ENCODE measurements at places on chromosomes 16 and 17.

- DNase-seq: no peak
These were observed 618 bp downstream of the CCDC78 start for GRCh38 chr16:725463-726187.

DNA sequence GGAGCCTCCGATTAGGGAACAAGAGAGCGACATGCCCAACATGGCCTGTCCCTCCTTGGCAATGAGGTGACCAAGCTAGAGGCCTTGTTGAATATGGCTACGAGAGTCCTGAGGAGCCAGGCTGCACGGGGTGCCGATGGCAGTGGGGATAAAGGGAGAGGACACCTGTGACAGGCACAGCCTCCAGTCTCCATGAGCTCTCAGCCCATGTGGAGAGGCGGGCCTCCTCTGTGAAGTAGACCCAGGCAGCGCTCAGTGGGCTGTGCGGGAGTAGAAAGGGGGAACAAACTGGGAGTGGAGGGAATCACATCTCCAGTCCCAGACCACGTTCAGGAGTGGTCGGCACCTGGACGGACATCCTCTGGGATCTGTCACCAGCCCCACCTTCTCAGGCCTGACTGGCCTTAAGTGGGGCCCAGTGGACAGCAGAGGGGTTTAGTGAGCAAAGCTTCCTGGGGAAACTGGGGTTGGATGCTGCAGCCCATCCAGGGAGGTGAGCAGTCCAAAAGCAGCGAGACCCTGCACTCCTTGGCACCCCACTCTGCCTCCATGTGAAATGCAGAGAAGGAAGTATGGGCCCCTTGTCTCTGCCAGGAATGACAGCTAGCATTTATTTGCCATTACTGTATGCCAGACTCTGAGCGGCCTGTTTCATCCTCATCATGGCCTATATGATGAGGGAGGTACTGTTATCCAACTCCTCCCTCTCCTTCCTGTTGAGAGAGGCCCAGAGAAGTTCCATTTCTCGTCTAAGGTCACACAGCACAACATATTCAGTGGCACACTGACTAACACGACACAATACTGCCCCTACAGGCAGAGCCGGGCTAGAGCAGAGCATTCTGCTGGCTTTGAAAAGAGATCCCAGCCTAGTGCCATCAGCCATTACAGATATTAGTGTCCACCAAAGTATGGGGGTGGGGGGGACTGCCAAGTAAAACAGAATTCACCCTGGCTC is 4.5 kb upstream of the TMEM92 start:
- peak; percentile 66 for DNase-seq

GRCh38 chr16:73233846-73234424 is 186.0 kb upstream of the ZFHX3 start:
- DNase-seq: no peak

DNA sequence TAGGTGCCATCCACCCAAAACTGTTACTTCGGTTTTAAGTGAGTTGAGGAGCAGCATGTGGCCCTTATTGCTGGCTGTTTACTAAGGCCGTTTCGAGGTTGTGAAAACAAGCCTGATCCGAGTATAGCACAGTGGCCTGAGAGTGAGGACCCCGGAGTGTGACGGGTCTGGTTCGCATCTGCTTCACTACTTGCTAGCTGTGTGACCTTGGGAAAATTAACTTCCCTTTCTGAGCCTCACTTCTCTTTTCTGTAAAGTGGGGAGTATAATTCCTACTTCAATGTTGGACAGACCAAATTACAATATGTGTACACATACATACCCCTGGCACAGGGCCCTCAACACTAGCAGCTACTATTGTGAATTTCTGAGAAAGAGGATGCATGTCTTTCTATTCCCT is 11.7 kb upstream of the HEATR6 start:
- DNase-seq: no peak

DNA sequence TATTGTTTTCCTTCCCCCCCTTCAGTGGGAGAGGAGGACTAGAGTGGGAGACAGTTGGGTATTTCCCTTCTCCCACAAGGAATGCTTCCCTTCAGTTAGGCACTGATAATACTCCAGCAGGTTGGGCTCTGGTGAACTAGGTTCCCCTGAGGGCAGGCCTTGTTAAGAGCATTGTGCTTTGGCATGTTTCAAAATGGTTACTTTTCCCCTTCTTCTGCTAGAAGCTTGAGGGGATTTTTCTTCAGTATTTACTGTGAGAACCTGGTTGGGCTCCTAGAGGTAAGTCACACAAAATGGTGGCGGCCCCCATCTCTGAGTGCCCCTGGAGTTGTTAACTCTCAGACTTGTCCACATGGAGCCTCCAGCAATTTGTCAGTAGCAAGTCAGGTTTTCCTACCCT is 156.2 kb downstream of the CYB561 start:
- no peak for DNase-seq

GRCh38 chr17:82011617-82012187 is 11.0 kb downstream of the CENPX start:
- DNase-seq: no peak

- no peak for DNase-seq
These were observed 5.0 kb upstream of the HSD17B1 start for GRCh38 chr17:42547698-42548069.

- no peak for DNase-seq
These were observed 64.3 kb downstream of the PRMT7 start for GRCh38 chr16:68374961-68375660.

- no peak for DNase-seq
These were observed 1.3 kb downstream of the C17orf58 start for GRCh38 chr17:67994817-67995569.

DNA sequence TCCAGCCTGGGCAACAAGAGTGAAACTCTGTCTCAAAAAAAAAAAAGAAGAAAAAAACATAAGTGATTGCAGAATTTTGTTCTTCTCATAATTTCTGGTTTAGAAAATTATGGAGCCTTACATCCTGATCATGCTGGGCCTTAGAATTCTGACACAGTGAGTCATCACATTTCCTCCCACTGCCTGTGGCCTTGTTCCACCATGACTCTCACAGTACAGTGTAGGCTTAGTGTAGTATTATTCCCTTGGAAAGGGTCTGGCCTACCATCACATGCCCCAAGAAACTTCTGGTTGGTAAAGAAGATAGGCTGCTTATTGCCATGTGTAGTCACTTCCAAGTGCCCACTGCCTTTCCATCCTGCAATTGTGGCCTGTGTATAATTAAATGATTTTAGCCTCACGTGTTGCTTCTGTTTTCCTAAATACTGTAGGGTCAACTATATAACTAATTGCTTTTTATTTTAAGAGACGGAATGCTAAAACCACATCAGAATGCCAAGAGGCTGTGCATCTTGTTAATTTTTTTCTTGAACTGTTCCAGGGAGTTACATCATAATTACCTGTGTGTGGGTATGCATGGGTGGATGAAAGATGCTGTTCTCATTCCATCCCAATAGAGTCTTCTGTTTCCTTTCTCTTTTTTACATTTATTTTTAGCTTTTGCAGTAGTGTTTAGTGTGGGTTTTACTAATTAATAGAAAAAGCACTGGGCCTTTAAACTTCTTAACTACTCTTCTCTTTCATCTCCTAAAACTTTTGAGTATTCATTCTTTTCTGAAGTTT is 25.9 kb downstream of the OGFOD1 start:
- DNase-seq: peak; percentile 11

- DNase-seq: no peak
These were observed 45.8 kb downstream of the USP22 start for GRCh38 chr17:20996724-20997615.

- no peak for DNase-seq
These were observed 4.2 kb downstream of the EIF1 start for GRCh38 chr17:41692722-41693521.

DNA sequence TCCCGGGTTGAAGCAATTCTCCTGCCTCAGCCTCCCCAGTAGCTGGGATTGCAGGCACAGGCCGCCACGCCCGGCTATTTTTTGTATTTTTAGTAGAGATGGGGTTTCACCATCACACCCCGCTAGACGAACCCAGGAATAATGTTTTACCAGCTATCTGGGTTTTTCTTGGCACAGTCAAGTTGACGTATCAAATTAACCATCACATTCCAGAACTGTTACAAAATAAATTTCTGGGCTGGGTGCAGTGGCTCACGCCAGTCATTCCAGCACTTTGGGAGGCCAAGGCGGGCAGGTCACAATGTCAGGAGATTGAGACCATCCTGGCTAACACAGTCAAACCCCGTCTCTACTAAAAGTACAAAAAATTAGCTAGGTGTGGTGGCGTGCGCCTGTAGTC is 501.2 kb downstream of the SHISA9 start:
- DNase-seq: no peak

DNA sequence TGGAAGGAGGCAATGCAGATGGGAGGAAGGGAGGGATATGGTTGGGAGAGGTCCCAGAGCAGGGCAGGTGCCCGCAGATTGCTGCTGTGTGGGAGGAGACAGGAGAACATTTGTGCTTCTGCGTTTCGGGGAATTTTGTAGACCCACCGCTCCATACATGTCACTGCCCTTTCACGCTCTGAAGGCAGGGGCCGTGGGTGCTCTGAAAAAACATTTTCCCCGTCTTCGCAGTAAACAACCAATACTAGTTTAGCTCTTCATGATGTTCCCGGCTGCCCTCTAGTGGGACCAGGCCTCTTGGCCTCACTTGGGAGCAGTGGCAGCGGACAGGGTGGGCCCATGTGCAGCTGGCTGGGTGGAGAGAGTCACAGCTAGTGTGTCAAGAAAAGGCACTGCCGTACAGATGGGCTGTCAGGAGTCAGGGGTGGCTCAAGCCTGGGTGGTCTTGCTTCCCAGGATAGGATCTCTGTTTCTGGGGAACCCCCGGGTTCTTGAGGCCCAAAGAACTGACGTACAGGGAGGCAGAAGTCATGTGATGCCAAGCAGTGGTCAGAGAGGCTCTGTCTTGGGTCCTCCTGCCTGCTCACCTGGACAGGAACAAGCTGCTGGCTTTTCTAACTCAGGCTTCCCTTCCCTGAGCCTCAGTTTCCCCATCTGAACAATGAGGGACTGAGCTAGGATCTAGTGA is 46.5 kb upstream of the CPNE2 start:
- peak; percentile 33 for DNase-seq
